CMK (cell line): ENCODE measurements at places on chromosomes 7 and 10.

- no peak for DNase-seq
Measured at GRCh38 chr10:113384181-113384580, 168.7 kb upstream of the HABP2 start.

GRCh38 chr7:100106633-100107032 is 5.2 kb downstream of the AP4M1 start:
- DNase-seq, result no peak

DNA sequence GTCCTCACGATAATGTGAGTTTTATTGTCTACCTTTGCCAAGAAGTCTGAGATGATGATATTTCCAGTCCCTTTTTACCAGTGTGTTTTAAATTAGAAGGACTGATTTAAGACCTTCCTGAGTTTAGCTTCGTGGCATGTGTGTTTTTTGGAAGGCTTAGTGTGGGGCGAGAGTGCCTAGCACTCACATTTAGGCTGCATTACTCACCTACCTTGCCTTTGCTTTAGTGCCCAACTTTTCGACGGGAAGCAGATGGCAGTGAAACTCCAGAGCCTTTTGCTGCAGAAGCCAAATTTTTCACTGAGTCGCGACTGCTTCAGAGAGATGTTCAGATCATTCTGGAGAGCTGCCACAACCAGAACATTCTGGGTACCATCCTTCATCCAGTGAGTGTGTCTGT is 50.9 kb downstream of the SND1 start:
- no peak for DNase-seq

- no peak for DNase-seq
Measured at GRCh38 chr10:107413971-107414370, 249.5 kb upstream of the SORCS1 start.

GRCh38 chr10:11180228-11180627 is 162.6 kb downstream of the CELF2 start:
- no peak for DNase-seq
